Thoracic aorta (tissue), 2 donors: ENCODE measurements at places on chromosomes 6 and 20. TPM values are rescaled to one million over a fixed set of nuclear protein-coding genes. Genes with fewer than 3 reads are reported as not detected.

DNA sequence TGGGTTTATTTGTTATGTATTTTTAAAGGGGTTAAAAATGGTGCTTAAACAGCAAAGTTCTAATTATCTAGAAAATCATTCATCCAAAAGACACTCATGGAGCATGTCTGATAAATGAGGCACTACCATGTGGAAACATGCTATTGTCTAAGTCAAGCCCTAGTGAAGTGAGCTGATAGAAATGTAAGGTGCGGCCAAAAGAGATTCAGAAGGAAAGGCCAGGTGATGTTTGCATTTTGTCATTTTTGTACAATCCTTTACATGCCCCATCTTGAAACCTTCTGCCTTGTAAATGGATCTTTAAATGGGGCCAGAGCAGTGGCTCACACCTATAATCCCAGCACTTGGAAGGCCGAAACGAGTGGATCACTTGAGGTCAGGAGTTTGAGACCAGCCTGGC lies 77.3 kb downstream of the PLCG1 start:
- no peak overlapping the region for H3K4me3 ChIP-seq
- no peak for DNase-seq
- no peaks in the 10 kb centered on the region for H3K36me3 ChIP-seq
- no peak overlapping the region for H3K27ac ChIP-seq

- H3K27ac ChIP-seq, result no peak overlapping the region
- H3K36me3 ChIP-seq, result no peaks in the 10 kb centered on the region
- peaks cover 4% of the 10 kb centered on the region for H3K4me1 ChIP-seq
- H3K4me3 ChIP-seq, result no peak overlapping the region
Measured at GRCh38 chr6:338815-339262, 46.6 kb downstream of the DUSP22 start.

FILIP1 gene
- total RNA-seq, result 23.4 TPM

- no peaks in the 10 kb centered on the region for H3K36me3 ChIP-seq
- H3K4me1 ChIP-seq, result peaks cover 17% of the 10 kb centered on the region
- H3K27ac ChIP-seq, result peak overlapping the region; percentile 85
- no peak overlapping the region for H3K4me3 ChIP-seq
- no peaks in the 10 kb centered on the region for H3K27me3 ChIP-seq
Measured at GRCh38 chr20:10611357-10611756, 62.4 kb downstream of the JAG1 start.

GRCh38 chr6:20911712-20912111 lies 377.5 kb downstream of the CDKAL1 start:
- H3K4me3 ChIP-seq, result no peak overlapping the region
- DNase-seq, result no peak
- H3K4me1 ChIP-seq, result no peaks in the 10 kb centered on the region
- H3K36me3 ChIP-seq, result no peaks in the 10 kb centered on the region
- H3K27ac ChIP-seq, result no peak overlapping the region

GRCh38 chr20:25574411-25574810 lies 10.9 kb downstream of the NINL start:
- DNase-seq, result no peak
- peaks cover 8% of the 10 kb centered on the region for H3K4me1 ChIP-seq
- peaks cover 2% of the 10 kb centered on the region for H3K36me3 ChIP-seq
- no peak overlapping the region for H3K27ac ChIP-seq

GRCh38 chr6:156774863-156775405 lies 2.2 kb upstream of the ARID1B start:
- no peak for DNase-seq
- no peaks in the 10 kb centered on the region for H3K36me3 ChIP-seq
- peak overlapping the region; percentile 93 for H3K27ac ChIP-seq
- no peaks in the 10 kb centered on the region for H3K27me3 ChIP-seq
- peak overlapping the region; percentile 43 for H3K4me3 ChIP-seq

- H3K36me3 ChIP-seq, result no peaks in the 10 kb centered on the region
- H3K4me3 ChIP-seq, result no peak overlapping the region
Measured at GRCh38 chr20:58546756-58547622, 31.8 kb upstream of the APCDD1L start.

- DNase-seq, result no peak
- no peaks in the 10 kb centered on the region for H3K4me1 ChIP-seq
- no peaks in the 10 kb centered on the region for H3K36me3 ChIP-seq
- H3K4me3 ChIP-seq, result no peak overlapping the region
Measured at GRCh38 chr6:166645896-166646295, 18.8 kb upstream of the RPS6KA2 start.

DNA sequence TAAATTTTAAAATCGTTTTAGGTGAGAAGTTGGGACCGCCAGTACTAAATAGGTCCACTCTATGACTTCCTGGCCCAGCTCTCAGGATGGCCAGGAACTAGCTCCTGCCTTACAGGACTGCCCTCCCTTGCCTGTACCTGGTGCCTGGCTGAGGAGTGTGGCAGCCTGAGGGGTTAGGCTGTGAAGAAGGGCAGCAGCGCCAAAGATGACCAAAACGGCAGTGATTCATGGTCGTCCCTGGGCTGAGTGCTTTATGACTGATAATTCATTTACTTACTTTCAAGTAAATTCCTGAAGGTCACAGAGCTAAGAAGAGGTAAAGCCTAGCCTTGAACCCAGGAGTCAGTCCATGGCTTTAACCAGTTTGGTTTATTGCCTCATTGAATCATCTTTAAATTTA lies 22.1 kb downstream of the STK35 start:
- H3K27me3 ChIP-seq, result no peaks in the 10 kb centered on the region
- no peaks in the 10 kb centered on the region for H3K36me3 ChIP-seq
- no peak for DNase-seq

PPP1R18 gene
- 65.7 TPM for total RNA-seq

DNA sequence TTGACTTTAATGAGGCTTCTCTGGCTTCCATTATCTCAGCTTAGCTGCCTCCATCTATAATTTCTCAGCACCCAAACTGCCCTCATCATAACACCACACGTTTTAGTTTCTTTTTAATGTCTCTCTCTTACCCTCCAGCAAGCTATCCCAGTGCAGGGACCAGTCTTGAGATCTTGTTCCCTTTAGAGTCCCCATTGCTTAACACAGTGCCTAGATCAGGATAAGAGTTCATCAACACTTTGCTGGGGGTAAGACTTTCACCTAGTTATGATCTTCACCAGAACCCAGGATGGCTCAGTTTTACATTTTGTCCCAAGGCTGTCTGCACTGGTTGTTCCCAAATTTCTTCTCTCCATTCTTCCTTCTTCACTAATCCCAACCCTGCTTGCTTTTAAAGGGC lies 126.1 kb downstream of the OR2B2 start:
- no peak overlapping the region for H3K27ac ChIP-seq
- H3K4me3 ChIP-seq, result no peak overlapping the region
- H3K4me1 ChIP-seq, result no peaks in the 10 kb centered on the region
- no peak for DNase-seq

MAPK13 gene
- total RNA-seq, result 7.6 TPM

DNA sequence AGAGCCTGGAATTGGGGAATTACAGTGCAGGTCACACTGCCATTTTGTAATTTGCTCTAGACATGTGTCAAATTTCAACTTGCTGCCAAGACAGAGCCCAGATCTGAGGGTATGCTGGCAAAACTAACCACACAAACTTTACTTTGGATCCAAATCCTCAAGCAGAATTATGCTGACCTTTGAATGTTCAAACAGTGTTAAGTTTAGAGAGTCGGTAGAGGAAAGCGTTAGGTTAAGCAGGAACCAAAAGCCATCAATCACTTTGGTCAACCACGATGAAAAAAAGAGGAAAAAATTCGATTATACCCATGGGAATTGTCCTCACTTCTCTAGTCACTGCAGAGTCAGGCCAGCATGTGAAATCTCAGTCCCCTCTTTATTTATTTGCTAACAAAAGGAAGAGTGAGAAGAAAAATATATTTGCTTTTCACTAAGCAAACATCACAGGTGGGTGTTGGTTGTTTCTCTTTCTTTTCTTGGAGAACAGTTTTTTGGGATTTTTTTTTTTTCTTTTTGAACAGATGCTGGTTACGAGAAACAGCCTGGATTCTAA lies 105.1 kb upstream of the ADGRF1 start:
- H3K4me1 ChIP-seq, result no peaks in the 10 kb centered on the region
- DNase-seq, result no peak
- no peaks in the 10 kb centered on the region for H3K27me3 ChIP-seq
- H3K36me3 ChIP-seq, result no peaks in the 10 kb centered on the region
- H3K27ac ChIP-seq, result no peak overlapping the region

NFKBIL1 gene
- 24.2 TPM for total RNA-seq

DNA sequence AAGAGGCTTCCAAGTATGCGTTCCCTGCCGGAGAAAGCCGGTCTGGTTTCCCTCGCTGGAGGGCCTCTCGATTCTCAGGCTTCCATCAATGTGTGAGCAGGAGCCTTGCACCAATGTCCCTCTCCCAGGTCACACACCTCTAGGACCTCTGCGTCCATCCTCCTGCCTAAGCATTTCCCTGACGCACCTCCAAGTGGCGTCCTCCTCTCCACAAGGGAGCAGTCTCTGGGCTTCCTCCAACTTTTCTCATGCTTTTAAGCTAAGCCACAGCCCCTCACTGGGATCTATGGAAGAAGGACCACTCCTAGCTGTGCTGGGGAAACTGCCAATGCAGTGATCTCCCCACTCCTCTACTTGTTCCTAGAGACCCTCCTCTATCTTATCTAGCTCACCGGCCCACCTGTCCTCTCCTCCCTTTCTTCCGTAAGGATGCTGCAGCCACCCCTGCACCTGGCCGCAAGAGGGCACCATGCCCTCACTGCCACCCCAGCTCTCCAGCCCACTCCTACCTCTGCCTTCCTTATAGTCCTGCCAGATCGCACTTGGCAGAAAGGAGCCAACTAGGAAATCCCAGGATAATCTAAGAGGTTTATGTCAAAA lies 258.7 kb downstream of the LRFN2 start:
- H3K36me3 ChIP-seq, result no peaks in the 10 kb centered on the region
- H3K4me3 ChIP-seq, result no peak overlapping the region

RNF146 gene
- 79.6 TPM for total RNA-seq

SMLR1 gene
- total RNA-seq, result not detected

GRCh38 chr6:94213226-94213625 lies 793.9 kb upstream of the EPHA7 start:
- H3K4me1 ChIP-seq, result no peaks in the 10 kb centered on the region
- H3K4me3 ChIP-seq, result no peak overlapping the region
- no peaks in the 10 kb centered on the region for H3K36me3 ChIP-seq
- no peak overlapping the region for H3K27ac ChIP-seq
- H3K27me3 ChIP-seq, result no peaks in the 10 kb centered on the region

DNA sequence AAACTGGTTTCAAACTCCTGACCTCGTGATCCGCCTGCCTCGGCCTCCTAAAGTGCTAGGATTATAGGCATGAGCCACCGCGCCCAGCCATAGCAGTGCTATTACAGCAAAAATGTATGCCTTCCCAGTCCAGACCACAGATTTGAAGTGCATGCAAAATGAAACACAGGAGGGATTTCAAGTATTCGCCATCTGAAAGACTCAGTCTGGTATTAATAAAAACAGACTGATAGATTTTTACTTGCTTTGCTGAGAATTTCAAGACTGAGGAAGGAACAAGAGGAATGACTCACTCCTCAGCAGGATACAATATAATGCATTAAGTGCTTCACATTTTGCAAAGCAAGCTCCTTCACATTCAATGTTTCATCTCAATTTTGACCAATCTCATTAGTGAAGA lies 134.9 kb downstream of the TMEM200A start:
- no peaks in the 10 kb centered on the region for H3K36me3 ChIP-seq
- H3K27ac ChIP-seq, result no peak overlapping the region
- H3K4me3 ChIP-seq, result no peak overlapping the region
- H3K27me3 ChIP-seq, result no peaks in the 10 kb centered on the region
- no peaks in the 10 kb centered on the region for H3K4me1 ChIP-seq
- DNase-seq, result no peak

DNA sequence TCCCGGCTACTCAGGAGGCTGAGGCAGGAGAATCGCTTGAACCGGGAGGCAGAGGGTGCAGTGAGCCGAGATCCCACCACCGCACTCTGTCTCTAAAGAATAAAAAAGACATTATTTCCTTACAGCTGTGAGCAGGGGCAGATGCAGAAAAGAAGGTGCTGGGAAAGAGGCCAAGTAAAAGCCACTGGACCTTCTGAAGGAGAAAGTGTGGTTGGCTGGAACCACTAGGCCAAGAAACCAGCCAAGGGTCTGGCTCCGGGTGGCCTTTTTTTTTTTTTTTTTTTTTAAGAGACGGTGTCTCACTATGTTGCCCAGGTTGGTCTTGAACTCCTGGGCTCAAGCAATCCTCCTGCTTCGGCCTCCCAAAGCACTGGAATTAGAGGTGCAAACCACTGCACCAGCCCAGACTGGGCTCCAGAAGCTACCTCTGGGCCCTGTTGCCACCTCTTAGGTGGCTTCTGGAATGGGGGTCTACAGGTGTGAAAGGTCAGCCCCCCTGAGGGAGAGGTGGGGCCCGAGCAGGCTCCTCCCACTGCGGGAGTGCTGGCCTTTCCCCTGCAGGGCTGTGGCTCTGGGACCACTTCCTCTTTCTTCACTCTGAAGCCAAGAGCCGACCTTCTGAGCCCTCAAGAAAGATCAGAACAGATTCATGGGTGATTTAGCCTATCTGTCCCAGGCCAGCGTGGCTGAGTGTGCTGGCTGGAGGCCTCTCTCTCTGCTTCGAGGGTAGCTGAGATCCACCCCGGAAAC lies at the start of gene FGD2:
Gene FGD2, plus strand, starts transcription at position 595 of the 750 bp plus-strand sequence. CDS start 163 bp downstream, outside the sequence.
- no peak within 1 kb of the TSS for H3K27ac ChIP-seq
- no peak for DNase-seq
- H3K4me1 ChIP-seq, result no peaks in the 10 kb centered on the region
- peak within 1 kb of the TSS; percentile 51 for H3K4me3 ChIP-seq

DNA sequence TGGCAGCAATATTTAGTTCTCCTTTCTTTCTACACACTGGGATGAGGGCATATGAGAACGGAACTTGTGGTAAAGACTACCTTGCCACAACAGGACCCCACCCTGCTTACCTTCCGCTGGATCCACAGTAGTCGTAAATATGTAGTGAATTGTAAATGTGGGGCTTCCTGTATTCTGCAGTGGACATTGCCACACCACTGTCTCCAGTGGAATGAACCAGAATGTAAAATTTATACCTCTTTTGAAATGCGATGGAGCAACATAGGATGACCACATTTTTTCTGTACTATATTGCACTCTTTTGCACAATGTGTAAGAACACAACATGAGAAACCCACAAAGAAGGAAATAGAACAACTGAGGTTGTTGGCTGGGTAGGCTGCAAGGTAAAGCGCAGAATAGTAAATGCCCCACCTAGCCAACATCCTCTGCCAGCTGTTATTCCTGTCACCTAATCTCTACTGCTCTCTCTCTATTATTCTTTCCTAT lies 16.1 kb upstream of the RIPOR2 start:
- no peak overlapping the region for H3K27ac ChIP-seq
- no peak for DNase-seq
- no peaks in the 10 kb centered on the region for H3K27me3 ChIP-seq
- no peaks in the 10 kb centered on the region for H3K36me3 ChIP-seq

PPP1R10 gene
- total RNA-seq, result 43.1 TPM

SLCO4A1 gene
- total RNA-seq, result 22.1 TPM
